Right lung (tissue), 10 donors: ENCODE measurements at places on chromosomes 4 and X. TPM values are rescaled to one million over a fixed set of nuclear protein-coding genes. Genes with fewer than 3 reads are reported as not detected.

GRCh38 chrX:106897259-106897658, 5.9 kb downstream of the RIPPLY1 start:
- no peak for DNase-seq

- DNase-seq, result no peak
Observed at GRCh38 chrX:136496186-136496763, 1.1 kb upstream of the HTATSF1 start.

GRCh38 chr4:122815248-122815647, 11.4 kb upstream of the FGF2 start:
- DNase-seq, result no peak

DNA sequence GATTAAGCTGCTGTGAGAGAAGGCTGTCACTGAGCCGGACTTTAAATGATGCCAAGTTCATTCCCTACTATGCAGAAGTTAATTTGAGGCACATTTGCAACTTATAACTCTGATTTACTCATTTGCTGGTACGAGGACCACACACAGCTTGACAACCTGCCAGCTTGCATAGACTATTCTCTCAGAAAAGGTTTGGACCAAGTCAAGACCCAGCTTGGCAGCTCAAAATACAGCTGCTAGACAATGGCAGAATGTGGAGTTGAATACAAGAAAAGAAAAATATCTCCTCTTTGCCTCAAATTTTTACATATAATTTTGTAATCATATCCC, 338.9 kb downstream of the DHX15 start:
- DNase-seq, result no peak

SMIM14 gene
- 45.5 TPM for polyA plus RNA-seq

DNA sequence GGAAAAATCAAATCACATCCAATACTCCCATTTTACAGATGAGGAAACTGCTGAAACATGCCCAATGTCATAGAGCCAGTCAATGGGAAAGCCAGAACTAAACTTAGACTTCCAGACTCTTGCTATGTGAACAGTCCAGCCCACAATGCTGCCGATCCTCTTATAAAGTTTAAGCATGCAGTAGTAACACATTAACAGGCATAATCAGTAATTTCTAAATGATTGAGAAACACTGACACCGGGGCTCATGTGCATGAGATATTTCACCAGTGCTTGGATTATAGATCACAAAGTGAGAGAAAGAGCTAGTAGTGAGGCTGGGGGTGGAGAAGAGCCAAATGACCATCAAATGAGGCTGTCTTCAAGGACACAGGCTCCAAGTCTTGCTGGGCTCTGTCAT, 2.5 kb downstream of the BDH2 start:
- DNase-seq, result no peak
